ENCODE measurements at places on chromosomes 13 and 19.
A peak's percentile ranks its signal among the peaks of the same experiment; 100 is the strongest.

DNA sequence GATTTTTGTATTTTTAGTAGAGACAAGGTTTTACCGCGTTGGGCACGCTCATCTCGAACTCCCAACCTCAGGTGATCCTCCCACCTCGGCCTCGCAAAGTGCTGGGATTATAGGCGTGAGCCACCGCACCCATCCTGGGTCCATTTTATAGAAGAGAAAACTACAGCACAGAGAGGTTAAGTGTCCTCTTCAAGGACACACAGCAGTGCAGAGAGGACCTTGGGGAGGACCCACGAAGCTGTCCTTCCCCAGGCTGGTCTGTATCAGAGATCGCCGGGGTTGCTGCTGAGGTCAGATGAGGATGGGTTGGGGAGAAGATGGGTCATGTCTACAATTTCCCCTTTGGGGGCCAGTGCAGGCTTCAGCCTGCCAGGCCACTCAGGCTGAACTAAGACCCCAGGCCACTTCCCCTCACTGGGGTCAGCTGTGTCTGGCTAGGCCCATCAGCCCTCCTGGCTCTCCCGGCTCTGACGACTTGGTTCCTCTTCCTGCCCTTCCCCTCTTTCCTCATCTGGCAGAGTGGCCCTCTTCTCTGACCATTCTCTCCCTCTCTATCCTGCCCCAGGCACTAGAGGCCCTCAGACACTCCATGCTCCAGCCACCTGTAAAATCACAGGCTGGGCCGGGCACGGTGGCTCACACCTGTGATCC is 9.6 kb downstream of the MYO1F start:
- DNase-seq = no peak

GRCh38 chr13:29136341-29136740 is 316.2 kb downstream of the MTUS2 start:
- no peak for DNase-seq

GRCh38 chr19:38915329-38916321 is 3.6 kb upstream of the CCER2 start:
- DNase-seq = no peak

- DNase-seq = no peak
These were observed 94.3 kb downstream of the FAM216B start for GRCh38 chr13:42875475-42876269.

GRCh38 chr19:51421229-51422052 is 4.0 kb upstream of the SIGLEC10 start:
- DNase-seq = no peak

GRCh38 chr13:95253033-95253432 is 48.2 kb downstream of the ABCC4 start:
- no peak for DNase-seq

GRCh38 chr13:32910530-32910929 is 105.7 kb upstream of the KL start:
- no peak for DNase-seq

GRCh38 chr13:111927181-111927540 is 139.8 kb upstream of the SOX1 start:
- no peak for DNase-seq

DNA sequence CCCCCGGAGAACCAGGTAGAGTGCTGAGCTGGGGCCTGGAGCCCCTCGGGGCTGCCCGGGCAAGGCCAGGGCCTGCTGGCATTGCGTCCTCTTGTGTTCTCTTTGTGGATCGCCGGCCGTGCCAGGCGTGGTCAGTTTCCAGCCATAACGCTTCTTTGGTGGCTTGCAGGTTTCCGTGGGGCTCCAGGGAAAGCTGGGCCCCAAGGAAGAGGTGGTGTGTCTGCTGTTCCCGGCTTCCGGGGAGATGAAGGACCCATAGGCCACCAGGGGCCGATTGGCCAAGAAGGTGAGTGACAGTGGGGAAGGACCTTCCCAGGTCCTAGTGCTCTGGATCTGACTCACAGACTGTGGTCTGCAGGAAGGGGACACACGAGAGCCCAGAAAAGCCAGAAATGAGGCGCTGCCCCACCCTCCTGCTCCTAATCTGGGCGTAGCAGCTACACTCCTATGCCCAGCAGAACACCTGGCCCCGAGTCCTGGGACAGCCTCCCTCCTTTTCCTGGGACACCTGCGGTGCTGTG is 57.5 kb downstream of the RAB20 start:
- no peak for DNase-seq

- DNase-seq = no peak
These were observed 126.8 kb upstream of the SPATA13 start for GRCh38 chr13:24033527-24034302.

- DNase-seq = no peak
These were observed 3.5 kb downstream of the SSBP4 start for GRCh38 chr19:18422530-18423191.

DNA sequence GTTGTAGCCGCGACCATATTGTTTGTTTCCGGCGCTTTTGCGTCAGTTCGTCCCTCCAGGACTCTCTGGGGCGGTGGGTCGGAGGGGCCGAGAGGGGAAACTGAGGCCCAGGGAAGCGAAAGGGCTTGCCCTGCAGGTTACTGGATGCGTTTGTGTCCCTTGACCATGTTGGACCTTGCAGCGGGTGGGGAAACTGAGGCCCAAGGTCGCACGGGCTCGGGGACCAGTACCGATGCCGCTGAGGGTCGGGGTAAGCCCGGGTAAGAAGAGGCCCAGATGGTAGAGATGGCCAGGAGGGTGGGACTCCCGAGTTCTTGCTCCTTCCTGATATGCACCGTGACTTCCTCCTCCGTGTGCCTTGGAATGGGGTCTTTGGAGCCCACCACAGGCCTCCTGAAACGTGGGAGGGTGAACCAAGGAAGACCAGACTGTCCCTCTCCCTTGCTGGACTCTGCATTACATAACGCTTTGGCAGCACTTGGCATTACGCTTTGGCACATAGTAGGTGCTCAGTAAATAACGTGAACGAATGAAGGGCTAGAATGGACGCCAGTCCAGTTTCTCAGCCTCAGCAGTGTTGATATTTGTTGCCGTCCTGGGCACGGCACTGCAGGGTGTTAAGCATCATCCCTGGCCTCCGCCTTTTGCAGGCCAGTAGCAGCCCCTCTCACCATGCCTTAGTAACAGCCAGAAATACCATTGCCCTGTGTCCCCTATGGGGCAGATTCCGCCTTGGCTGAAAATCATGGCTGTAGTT is 743 bp downstream of the CHAF1A start:
- no peak for DNase-seq

DNA sequence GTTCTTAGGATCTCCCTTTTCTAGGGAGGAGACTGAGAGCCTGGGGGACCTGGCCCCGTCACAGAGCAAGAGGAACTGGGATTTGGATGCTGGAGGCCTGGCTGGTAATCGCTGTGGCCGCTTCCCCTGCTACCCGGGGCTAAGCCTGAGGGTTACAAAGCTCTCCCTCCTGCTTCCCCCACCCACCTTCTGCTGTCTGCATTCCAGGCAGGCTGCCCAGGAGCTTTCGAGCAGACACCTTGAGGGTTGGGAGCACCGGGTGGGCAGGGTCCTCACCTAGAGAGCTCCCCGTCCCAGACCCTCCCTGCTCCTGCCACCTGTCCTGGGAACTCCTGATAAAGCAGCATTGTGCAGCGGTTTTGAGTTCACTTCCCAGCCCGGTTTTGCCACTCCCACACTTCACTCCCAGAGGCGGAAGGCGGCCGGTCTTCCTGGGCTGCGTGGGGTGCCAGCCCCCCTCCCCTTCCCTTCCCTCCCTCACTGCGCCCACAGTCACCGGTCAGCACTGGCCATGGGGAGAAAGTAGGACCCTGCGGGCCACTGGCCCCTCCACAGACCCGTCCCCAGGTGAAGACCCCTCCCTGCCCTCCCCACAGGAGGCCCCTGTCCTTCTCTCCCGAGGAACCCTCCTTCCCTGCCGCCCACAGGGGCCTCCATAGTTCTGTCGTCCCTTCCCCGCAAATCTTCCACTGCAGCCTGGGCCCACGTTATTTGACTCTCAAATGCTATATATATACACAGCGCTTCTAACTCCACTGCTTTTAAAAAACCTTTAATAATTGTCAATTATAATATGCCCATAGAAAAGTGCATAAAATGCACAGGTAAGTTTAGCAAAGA is 8.1 kb downstream of the PAK4 start:
- no peak for DNase-seq

- no peak for DNase-seq
These were observed 23.5 kb downstream of the KCTD15 start for GRCh38 chr19:33819880-33820781.

- no peak for DNase-seq
These were observed 19.5 kb downstream of the SHC2 start for GRCh38 chr19:441213-441836.

GRCh38 chr13:79003989-79004898 is 345.3 kb upstream of the OBI1 start:
- no peak for DNase-seq

GRCh38 chr13:40391788-40392187 is 274.7 kb downstream of the FOXO1 start:
- DNase-seq = no peak

- no peak for DNase-seq
These were observed 760.4 kb upstream of the PCDH20 start for GRCh38 chr13:62176051-62176450.

DNA sequence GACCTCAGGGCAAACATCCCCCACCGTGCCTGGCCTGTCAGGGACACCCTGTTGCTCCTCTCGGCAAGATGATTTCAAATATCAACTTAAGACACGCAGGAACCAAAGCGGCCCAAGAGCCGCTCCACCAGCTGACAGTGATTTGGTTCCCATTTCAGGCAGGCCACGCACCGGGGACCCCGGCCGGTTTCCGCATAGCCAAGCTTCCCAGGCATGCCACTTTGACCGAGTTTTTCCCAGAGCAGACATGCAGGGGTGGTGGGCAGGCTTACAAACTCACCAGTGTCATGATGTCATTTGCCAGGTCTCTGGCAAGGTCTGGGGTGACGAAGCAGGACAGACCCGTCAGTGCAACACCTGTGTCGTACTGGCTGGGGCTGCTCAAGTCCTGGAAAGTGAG is 19.2 kb downstream of the AP3D1 start:
- no peak for DNase-seq

- no peak for DNase-seq
These were observed 51.3 kb downstream of the WDR87 start for GRCh38 chr19:37855098-37855497.

DNA sequence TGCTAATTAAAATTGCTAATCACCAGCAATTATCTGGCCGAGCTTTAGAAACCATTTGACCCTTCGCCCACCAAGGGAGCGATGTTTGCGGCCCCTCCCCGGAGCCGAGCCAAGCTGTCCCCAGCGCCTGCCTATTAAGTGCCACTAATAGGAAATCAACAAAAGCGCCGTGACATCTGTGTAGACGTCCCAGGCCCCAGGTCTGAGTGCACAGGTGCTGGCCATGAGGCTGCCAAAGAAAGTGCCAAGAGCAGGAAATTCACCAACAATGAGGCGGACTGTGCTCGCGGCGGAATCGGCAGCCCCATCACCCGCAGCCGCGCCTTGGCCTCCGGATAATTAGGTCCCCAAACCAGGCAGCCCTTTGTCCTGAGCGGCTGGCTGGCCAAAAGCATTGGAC is 44.5 kb upstream of the SPACA7 start:
- DNase-seq = no peak

DNA sequence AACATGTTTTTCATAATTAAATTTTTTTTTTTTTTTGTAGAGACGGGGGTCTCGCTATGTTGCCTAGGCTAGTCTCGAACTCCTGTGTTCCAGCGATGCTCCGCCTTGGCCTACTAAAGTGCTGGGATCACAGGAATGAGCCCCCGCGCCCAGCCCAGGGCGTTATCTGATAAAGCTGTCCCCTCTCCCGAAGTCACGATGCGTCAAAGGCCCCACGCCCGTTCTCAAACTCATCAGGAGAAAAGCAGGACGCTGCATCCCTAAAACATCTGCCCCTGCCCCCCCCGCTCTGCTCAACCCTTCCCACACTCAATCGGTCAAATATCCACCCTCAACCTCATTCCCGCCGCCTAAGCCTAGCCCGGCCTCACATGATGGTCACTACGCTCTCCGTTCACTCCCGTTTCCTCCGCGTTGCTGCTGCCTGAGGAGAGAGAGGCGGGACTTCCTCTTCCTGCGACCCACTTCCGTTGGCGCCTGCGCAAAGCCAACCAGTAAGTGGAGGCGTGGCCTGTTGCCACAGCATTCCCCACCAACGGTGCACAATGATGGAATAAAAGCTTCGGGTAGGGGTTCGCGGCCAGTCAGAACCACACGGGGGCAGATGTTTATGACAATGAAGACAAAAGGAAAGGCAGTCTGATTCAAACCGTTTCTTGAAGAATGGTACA is at the start of gene SNRPD2:
Gene SNRPD2 (minus strand): TSS at position 438 of the 671 bp plus-strand sequence. CDS start 65 bp downstream, at position 373.
- DNase-seq = peak; percentile 93

- no peak for DNase-seq
These were observed 33.6 kb upstream of the SHKBP1 start for GRCh38 chr19:40543029-40543597.

DNA sequence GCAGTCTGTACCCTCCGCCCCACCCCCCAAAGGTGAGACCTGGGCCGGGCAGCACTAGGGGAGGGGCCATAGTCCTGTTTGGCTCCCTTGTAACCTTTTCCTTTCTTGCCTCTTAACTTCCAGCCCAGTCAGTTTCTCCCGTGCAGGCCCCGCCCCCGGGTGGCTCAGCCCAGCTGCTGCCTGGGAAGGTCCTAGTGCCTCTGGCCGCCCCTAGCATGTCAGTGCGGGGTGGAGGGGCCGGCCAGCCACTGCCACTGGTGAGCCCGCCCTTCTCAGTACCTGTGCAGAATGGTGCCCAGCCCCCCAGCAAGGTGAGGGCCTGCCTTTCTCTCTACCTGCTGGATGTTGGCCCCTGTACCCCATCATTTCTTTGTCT is 10.5 kb upstream of the PRR19 start:
- no peak for DNase-seq

DNA sequence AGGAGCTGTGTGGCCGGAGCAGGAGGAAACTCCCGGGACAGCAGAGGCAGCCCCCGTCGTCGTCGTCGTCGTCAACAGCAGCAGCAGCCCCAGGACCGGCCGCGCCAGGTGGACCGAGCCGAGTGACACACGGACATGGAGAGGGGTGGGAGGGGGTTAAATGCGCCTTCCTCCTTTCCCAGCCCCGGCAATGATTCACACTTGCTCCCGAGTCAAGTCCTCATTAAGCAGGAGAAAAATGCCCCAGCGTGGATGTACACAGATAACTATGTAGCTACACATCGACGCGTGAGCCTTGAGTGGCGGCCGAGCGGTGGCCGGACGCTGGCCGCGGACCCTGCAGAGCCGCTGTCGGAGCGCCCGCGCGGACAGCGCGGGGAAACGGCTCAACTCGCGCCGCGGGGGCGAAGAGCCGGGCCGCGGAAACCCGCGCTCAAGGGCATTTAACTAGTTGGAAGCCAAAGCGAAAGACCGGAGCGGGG is 645 bp downstream of the UBL3 start:
- DNase-seq = no peak

DNA sequence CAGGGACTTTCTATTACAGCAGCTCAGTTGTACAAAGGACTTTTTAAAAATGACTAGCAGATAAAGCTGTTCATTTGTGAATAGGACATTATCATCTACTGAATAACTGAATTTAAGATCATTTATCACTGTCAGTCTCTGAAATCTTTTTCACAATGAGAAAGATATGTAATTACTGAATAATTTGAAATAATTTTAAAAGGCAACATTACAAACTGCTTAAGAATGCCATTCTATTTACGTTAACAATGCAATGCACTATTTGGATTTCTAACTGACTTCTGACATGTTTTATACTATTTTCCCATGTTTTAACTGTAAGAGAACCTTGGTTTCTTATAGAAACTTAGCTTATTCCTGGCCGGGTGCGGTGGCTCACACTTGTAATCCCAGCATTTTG is 2033.0 kb upstream of the PCDH20 start:
- DNase-seq = no peak
